Urinary bladder (tissue), 4 donors: ENCODE measurements at places on chromosomes 6 and 20.

GRCh38 chr20:53718142-53719021, 124.7 kb upstream of the ZNF217 start:
- DNase-seq, result no peak

GRCh38 chr6:50369996-50370395, 320.3 kb upstream of the DEFB112 start:
- no peak for DNase-seq

DNA sequence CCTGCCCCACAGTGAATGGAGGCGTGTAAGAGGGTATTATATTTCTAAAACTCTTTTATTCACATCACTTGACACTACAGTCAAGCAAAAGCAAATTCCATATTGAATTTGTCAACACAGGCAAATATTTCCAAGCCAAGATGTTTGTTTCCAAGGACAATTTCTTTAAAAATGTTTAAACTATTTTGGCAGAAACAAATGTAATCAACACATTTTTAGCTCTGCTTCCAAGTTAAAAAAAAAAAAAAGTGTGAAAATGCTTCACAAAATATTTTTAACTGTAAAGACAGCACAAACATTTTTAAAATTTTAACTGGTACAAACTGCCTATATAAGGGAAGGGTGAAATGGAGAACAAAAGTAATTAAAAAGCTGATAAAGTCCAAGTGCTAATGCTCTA, 44.9 kb upstream of the DST start:
- no peak for DNase-seq

- no peak for DNase-seq
Observed at GRCh38 chr6:162181111-162181510, 546.5 kb downstream of the PRKN start.

GRCh38 chr20:2032168-2032567, 38.3 kb upstream of the PDYN start:
- DNase-seq, result no peak

- DNase-seq, result no peak
Observed at GRCh38 chr20:23046431-23046830, 3.0 kb downstream of the THBD start.

DNA sequence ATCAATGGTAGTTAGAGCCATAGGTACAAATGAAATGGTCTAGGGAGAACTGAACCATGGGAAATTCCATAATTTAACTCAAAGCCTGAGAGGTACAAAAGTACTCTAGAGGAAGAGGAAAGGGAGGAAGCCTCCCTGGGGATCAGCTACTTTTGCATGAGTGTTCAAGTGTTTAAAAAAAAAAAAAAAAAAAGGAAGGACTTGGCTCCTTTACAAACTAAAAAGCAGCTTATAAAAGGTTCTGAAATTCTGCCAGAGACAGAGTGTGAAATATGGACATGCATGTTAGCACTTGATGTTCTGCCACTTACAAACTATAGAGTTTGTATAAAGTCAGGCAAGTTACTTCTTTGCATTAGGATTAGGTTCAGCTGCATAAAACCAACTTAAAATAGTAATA, 290.0 kb downstream of the TBC1D7 start:
- peak; percentile 40 for DNase-seq

DNA sequence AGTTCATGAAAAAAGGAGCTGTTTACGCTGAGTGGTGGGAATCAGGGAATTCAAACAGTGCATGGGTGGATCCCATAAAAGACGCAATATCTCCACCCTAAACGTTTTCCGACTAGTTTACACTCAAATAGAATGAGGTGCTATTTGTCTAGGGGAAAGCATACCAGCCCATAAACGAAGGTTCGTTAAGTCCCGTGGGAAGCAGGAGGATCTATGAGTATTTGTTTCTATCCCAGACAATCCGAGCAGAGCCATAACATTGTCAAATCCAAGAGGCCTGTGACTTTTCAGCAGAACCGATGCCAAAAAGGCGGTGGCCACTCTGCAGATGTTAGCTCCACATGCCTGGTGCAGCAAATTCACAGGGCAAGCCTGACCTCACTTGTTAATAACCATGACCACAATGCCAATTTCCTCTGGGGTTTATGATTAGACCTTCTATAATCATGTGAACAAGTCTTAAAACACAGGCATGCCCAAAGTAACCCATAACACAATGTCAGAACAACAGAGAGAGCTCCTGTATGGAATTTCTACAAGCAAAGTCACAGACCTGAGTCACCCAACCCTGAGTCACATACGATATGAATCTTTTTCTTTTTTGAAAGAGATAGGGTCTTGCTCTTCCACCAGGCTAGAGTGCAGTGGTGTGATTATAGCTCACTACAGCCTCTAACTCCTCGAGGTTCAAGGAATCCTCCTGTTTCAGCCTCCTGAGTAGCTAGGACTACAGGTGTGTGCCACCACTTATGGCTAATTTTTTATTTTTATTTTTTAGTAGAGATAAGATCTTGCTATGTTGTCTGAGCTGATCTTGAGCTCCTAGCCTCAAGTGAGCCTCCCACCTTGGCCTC, 123.3 kb downstream of the KIF13A start:
- DNase-seq, result no peak

- DNase-seq, result no peak
Observed at GRCh38 chr6:15453622-15454021, 207.8 kb downstream of the JARID2 start.

DNA sequence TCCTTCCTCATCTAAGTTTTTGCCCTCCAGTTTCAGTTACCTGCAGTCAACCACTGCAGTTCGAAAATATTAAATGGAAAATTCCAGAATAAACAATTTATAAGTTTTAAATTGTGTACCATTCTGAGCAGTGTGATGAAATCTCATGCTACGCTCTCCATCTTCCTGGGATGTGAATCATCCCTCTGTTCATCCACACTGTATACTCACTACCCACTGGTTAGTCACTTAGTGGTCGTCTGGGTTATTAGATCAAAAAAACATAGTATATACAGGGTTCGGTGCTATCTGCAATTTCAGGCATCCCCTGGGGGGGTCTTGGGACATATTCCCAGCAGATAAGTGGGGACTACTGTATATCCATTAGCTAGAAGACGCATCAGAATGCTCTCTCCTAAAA, 151.9 kb upstream of the SLC22A16 start:
- DNase-seq, result no peak

- DNase-seq, result no peak
Observed at GRCh38 chr6:90157441-90157840, 139.2 kb downstream of the BACH2 start.

GRCh38 chr6:5318617-5319272, 57.4 kb downstream of the FARS2 start:
- no peak for DNase-seq

GRCh38 chr6:157280157-157280556, 43.2 kb downstream of the TMEM242 start:
- DNase-seq, result no peak

- DNase-seq, result no peak
Observed at GRCh38 chr20:46640044-46640443, 11.2 kb downstream of the SLC13A3 start.

GRCh38 chr6:164034602-164035140, 620.2 kb downstream of the QKI start:
- DNase-seq, result no peak

DNA sequence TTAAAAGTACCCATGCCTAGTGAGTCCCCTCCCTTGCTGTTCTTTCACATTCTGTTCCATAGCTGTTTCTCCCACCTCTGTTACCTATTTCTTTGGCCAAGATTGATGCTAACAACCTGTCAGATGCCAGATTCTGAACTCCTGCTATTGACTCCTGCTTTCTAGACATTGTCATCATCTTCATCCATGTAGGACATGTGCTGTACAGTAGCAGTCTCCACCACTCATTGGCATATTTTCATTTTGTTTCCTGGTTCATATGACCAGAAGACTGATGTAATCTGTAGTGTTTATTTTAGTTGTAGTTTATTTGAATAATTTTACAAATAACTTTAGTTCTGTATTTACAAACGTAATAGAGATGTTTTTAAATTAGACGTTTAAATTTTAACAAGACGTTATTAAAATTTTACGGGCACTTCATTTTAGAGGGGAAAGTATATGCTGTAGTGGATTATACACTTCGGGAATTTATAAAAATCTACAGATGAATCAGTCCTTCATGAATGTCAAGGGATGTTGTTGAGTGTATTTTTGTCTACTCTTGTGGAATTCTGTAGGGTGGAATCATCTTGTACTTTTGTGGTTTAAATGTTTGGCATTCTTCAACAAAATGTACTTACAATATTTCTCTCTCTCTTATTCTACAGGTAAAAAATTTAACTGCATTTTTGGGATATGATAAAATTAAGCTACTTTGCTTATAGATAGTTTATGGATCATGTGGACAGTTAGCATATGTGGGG, 34.1 kb downstream of the TRMT11 start:
- DNase-seq, result no peak
